Neural cell (in vitro differentiated cells): ENCODE measurements at places on chromosomes 4 and X. TPM values are rescaled to one million over a fixed set of nuclear protein-coding genes. Genes with fewer than 3 reads are reported as not detected.

Gene GK
- 4.8 and 6.3 TPM in 2 replicates for polyA plus RNA-seq

Gene MTNR1A
- not detected in 2 replicates for polyA plus RNA-seq

Gene EVC
- polyA plus RNA-seq: 0.48 and 0.62 TPM in 2 replicates

Gene PTTG2
- not detected in 2 replicates for polyA plus RNA-seq
